Tibial nerve (tissue), 4 donors: ENCODE measurements at places on chromosomes 5 and 9. TPM values are rescaled to one million over a fixed set of nuclear protein-coding genes. Genes with fewer than 3 reads are reported as not detected.

- no peak for DNase-seq
- peaks cover 12% of the 10 kb centered on the region for H3K36me3 ChIP-seq
- peaks cover 16% of the 10 kb centered on the region for H3K4me1 ChIP-seq
- no peaks in the 10 kb centered on the region for H3K27me3 ChIP-seq
- no peak overlapping the region for H3K4me3 ChIP-seq
Measured at GRCh38 chr5:151739939-151740335, 18.5 kb downstream of the ATOX1 start.

DNA sequence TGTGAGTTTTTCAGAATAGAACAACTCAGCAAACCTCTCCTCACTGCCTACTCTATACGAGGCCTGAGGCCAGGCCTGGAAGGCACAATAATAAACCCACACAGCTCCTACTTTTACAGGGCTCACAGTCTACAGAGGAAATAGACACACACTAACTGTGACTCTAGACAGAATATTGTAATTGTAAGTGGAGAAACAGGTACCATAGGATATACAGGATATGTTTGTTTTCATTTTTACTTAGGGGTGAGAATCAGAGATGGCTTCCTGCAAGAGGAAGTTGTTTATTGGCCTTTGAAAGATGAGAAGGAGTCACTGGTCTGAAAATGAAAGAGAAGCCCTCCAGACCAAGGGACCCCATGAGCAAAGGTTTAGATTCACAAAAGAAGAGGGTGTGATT lies 35.8 kb upstream of the TGFBR1 start:
- H3K27ac ChIP-seq = no peak overlapping the region
- H3K4me1 ChIP-seq = peaks cover 6% of the 10 kb centered on the region
- H3K4me3 ChIP-seq = no peak overlapping the region
- no peak for DNase-seq
- H3K36me3 ChIP-seq = no peaks in the 10 kb centered on the region

DNA sequence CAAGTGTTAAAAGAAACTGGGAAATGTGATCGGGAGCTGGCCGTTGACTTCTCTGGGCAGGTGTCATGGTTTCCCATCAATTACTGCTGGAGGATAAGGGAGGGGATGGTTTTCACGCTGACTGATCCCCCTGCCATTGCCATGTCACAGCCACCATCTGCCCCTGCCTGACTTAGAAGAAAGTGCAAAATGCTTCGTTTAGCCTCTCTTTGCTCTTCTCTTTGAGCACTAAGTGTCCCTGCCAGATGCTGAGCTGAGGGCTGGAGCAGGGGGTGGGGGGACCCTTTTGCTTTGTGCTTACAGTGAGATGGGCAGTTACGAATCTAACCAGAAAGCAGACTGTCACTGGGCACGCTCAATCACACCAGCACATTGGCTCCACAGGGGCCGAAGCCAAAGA lies 138.4 kb upstream of the ALDH1B1 start:
- no peaks in the 10 kb centered on the region for H3K4me1 ChIP-seq
- no peak for DNase-seq
- no peak overlapping the region for H3K4me3 ChIP-seq
- no peaks in the 10 kb centered on the region for H3K36me3 ChIP-seq

The CA9 gene
- total RNA-seq = 0.84 TPM

DNA sequence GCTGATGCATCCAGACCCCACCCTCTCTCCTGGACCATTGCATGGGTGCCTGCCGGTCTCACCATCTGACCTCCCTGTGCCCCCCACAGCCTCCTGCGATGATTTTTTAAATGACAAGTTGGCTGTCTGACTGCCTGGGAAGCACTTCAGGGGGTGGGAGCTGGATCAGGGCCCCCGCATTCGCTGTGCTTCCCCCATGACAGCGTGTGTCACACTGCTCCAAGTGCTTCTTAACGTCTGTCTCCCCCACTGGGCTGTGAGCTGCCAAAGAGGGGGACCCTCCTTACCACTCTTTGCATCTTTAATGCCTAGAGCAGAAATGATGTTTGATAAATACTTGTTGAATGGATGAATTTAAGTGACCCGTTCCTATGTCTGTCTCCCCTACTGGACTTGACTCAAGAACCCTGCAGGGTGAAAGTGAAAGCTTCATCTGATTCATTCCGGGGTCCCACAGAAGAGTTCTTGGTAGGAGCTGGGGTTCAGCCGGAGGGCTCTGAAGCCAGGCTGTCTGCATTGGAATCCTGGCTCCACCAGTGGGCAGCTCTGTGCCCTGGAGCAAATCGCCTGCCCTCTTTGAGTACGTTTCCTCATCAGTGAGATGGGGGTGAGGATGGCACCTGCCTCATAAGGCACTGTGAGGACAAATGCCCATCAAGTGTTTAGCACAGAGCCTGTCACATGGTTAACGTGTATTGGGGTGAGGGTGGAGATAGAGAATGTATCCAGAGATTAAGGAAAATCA lies 7.6 kb upstream of the EGR1 start:
- no peaks in the 10 kb centered on the region for H3K36me3 ChIP-seq
- H3K4me1 ChIP-seq = no peaks in the 10 kb centered on the region
- no peak for DNase-seq
- no peak overlapping the region for H3K27ac ChIP-seq
